Activated CD4-positive, alpha-beta T cell treated with anti-CD3 and anti-CD28 coated beads, Interleukin-2, amount 50 U/mL, for 24 hours (primary cell): ENCODE measurements at places on chromosomes 5 and 9.

- DNase-seq = no peak
These were observed 370.1 kb downstream of the BNC2 start for GRCh38 chr9:16500386-16500785.

GRCh38 chr5:170316937-170317336, 19.4 kb upstream of the LCP2 start:
- DNase-seq = no peak

DNA sequence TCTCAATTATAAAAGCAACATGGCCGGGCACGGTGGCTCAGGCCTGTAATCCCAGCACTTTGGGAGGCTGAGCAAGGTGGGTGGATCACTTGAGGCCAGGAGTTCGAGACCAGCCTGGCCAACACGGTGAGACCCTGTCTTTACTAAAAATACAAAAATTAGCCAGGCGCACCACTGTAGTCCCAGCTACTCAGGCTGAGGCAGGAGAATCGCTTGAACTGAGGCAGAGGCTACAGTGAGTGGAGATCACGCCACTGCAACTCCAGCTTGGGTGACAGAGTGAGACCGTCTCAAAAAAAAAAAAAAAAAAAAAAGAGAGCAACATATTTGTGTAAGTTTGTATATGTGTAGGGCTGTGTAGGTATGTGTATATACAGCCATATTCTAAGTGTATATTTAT, 7.5 kb downstream of the RPS6 start:
- DNase-seq = no peak

GRCh38 chr9:89661391-89661949, 56.7 kb downstream of the GADD45G start:
- no peak for DNase-seq

- no peak for DNase-seq
These were observed 286.5 kb downstream of the ZNF608 start for GRCh38 chr5:124459984-124460383.

DNA sequence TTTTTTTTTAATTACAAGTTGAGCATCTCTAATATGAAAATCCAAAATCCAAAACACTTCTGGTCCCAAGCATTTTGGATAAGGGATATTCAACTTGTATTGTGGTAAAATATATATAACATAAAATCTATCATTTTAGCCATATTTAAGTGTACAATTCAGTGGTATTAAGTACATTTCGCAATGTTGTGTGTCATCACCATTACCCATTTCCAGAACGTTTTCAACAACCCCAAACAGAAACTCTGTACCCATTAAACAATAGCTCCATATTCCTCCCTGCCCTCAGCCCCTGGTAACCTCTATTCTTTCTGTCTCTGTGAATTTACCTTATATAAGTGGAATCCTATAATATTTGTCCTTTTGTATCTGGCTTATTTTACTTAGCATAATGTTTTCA, 24.9 kb downstream of the TICAM2 start:
- DNase-seq = no peak

- no peak for DNase-seq
These were observed 27.1 kb downstream of the RUFY1 start for GRCh38 chr5:179577286-179577960.

- DNase-seq = no peak
These were observed 140.3 kb downstream of the PCSK1 start for GRCh38 chr5:96292582-96293247.

GRCh38 chr5:167810573-167810972, 480.9 kb upstream of the WWC1 start:
- DNase-seq = no peak

DNA sequence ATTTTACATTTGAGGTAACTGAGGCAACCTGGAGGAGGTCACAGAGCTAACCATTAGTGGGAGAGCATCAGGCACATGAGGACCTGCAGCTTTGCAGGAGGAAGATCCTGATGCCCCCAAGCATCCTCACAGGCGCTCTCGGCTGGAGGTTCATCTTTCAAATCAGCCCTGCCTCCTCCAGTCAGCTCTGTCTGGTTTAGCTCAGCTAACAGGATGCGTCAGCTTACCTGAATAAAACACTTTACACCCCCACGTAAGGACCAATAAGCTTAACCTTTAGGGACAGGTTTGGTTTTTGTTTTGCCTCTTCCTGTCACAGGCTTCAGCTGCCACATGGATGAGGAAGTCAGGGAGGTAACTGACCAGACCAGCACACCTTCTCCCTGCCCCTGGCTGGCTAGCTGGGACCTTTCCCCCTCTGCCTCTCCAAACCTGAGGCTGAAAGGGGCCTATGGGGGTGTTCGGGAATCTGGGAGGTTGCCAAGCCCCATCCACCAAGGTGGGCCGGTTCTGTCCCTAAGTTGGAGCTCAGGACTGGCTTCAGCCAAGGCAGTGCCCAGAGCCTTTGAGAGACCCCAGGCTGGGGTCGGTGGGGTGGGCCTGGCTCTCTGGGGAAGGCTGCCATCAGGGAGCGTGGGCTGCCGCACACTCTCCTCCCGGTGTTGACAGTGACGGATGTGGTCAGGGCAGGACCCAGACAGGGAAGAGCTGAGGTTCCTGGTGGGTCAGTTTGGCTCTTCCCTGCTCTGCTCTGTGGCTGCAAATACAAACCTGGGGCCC, 20.0 kb upstream of the FCN1 start:
- no peak for DNase-seq
